Activated naive CD4-positive, alpha-beta T cell treated with anti-CD3 and anti-CD28 coated beads for 36 hours (primary cell): ENCODE measurements at places on chromosomes 1 and 21.
A peak's percentile ranks its signal among the peaks of the same experiment; 100 is the strongest.

DNA sequence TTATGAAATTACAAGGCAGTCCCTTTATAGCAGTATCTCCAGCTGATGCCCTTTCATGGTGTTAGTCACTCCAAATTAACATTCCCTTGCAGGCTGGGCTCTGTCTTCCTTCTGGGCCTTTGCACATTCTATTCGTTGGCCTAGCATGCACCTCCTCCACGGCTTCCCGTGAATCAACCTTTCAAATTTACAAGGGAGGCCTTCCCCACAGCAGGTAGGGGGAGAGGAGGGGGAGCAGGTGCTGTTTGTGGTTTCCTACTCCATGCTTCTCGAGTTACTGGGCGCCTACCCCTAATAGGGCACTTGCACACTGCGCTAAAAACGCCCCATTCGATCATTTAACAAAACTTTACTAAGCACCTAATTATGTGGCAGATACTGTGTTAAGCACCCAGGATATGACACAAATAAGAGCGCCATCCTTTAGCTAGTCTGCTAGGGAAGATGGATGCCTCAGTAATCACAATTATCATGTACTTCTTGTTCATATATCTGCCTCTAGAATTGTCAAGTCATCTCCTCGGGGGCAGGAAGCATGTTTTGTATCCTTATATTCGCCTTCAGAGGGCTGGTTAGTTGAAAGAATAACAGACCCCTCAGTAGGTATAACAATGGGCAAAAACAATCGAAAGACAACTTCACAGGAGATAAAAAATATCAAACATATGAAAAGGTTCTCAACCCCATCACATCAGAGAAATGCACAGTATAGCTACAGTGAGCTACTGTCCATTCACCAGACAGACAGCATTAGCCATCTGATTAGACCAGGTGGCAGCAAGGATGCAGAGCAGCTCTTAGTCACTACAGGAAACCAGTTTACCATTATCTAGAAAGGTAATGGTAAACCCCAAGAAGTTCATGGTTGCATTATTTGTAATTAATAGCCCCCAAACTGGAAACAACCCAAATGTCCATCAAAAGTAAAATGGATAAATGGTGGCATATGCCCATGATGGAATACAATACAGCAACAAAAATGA lies 1.7 kb upstream of the ADAR start:
- peak; percentile 92 for DNase-seq

DNA sequence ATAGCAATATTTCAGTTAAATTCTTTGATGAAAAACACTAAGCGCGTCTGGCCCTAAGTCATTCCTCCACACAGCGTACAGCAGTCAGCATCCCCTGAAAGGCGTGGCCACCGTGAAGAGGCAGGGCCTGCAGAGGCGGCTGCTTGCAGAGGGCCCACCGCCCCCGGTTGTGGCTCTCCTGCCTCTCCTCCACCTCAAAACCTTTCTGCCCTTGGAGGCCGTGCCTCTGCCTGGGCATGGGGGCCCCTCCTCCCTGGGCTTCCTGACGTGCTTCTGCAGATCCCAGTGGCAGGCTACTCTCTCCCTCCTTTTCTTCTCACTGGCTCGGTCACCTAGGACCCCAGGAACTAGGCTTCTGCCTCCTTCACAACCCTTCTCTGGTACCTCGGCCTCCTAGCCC lies 16.2 kb downstream of the CLSTN1 start:
- no peak for DNase-seq

DNA sequence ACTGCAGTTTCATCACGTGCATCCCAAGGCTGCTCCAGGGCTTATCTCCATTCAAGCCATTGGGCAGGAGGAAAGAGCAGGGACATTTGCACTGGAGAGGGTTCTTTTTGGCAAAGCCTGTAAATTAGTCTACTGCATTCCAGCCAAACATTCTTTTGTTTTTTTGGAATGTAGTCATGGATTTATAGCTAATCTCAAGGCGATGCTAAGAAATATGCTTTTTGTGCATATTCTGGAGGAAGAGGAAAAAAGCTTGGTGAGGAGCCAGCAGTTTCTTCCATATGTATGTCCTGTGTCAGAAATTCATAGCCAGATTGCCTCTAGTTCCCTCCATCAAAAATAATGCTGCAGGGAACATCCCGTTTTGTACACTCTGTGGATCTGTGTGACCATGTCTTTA lies 221.4 kb downstream of the BACH1 start:
- no peak for DNase-seq

- no peak for DNase-seq
Observed at GRCh38 chr1:54298284-54299033, 98.5 kb downstream of the MRPL37 start.

DNA sequence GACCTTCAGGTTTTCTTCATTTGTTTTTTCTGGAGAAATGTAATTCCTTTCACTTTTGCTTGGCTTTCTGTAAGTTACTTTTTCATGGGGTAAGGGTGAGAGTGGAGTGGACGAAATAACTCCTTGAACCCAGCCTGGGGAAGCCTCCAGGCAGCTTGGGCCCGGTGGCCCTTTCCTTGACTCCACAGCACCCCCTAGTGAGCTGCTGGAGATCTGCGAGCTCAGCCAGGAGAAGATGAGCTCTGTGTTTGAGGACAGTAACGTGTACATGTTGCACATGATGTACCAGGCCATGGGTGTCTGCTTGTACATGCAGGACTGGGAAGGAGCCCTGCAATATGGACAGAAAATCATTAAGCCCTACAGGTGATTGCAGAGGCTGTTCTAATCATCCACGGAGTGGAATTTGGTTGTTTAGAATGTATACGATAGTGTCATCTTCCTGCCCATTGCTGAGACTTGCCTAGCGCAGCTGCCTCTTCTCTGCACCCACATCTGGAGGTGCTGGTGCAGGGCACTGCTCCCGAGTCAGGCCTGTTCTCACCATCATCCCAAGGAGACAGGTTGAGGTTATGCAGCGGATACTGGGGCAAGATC lies 51.0 kb downstream of the SMYD2 start:
- DNase-seq: peak; percentile 71

GRCh38 chr1:108814343-108815125 lies 42.4 kb downstream of the AKNAD1 start:
- no peak for DNase-seq

GRCh38 chr1:183711741-183712361 lies 58.7 kb upstream of the APOBEC4 start:
- no peak for DNase-seq

- DNase-seq: no peak
Observed at GRCh38 chr1:220291580-220291979, 19.3 kb upstream of the RAB3GAP2 start.

- peak; percentile 30 for DNase-seq
Observed at GRCh38 chr1:46180082-46180616, 3.9 kb upstream of the P3R3URF start.

GRCh38 chr1:36884029-36884701 lies 150.2 kb downstream of the GRIK3 start:
- DNase-seq: no peak

- no peak for DNase-seq
Observed at GRCh38 chr21:43190951-43191350, 22.1 kb downstream of the CRYAA start.

- no peak for DNase-seq
Observed at GRCh38 chr21:31538816-31539215, 120.7 kb upstream of the SOD1 start.

DNA sequence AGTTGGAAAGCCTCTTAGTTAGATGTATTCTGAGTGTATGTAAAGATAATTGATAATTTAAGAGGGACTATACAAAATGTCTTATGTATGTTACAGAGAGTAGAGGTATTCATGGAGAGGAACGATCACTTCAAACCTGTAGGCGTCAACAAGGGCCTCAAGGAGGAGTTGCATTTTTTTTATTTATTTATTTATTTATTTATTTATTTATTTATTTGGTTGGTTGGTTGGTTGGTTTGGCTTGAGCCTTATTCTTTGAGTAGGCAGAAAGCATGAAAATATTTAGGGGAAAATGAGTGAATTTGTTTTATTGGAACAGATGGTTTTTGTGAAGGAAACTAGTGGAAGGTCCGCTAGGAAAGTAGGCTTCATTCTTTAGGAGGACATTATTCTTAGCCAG lies 8.5 kb downstream of the ANGPTL1 start:
- DNase-seq: no peak

GRCh38 chr21:44400791-44401385 lies 47.5 kb downstream of the TRPM2 start:
- no peak for DNase-seq

DNA sequence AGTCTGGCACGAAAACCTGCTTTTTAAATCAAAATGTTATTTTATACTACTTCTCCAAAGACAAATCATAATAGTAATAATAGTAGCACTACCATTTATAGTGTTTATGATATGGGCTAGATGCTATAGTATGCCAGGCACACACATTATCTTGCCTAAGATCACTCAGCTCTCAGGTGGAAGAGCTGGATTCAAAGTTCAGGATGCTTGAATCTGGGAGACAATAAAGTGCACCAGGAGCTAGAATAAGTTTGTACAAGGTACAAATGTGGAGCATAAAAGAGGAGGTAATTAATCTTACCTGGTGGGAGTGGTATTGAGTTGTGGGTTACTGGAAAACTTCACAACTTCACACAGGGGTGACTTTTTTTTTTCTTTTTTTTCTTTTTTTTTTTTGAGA lies 10.0 kb upstream of the ELOVL1 start:
- no peak for DNase-seq

GRCh38 chr1:190957565-190957964 lies 479.9 kb upstream of the BRINP3 start:
- DNase-seq: no peak

DNA sequence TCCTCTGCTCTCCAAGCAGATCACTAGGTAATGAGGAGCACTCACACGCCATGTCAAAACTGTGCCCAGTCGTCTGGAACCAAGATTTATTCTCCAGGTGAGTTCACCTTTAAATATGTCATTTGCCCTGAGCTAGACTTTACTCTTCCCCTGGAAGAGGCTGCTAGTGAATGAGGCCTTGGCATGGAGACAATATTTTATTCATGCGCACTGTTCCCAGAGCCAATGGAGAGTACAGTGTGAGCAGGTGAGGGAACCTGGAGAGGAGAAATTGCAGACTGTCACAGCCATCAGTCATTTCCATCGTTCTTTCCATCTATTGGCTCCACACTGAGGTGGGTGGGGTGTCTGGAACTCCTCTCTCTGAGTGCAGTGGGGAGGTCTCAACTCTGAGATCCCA lies 333.6 kb downstream of the KCNH1 start:
- no peak for DNase-seq

DNA sequence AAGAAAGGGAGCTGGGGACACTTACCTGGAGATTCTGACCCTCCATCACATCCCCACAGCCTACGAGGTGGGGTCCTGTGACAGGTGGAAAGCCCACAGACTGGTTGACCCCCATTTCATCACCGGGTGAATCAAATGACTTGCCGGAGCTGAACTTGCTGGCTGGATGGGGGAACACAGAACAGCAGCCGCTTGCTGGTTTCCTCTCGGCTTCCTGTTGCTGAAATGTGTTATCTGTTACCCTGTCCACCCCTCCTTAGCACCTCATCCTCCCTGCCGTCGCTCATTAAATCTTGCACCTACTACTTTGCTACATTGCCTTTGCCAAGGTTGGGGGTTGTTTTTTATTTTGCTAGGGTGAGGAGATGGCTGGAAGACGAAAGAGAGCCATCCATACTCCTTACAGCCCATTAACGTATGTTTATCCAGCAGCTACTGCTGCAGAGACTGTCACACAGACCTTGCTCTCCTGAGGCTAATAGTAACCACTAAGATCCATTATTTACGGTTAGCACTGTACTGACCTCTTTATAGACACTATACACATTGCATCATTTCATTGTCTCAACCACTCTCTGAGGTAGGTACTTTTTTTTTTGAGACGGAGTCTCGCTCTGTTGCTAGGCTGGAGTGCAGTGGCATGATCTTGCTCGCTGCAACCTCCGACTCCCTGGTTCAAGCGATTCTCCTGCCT lies 7.0 kb downstream of the PAFAH2 start:
- peak; percentile 75 for DNase-seq

GRCh38 chr1:115655306-115655663 lies 13.5 kb downstream of the VANGL1 start:
- no peak for DNase-seq

- DNase-seq: no peak
Observed at GRCh38 chr1:205832326-205832751, 17.6 kb downstream of the PM20D1 start.

GRCh38 chr1:237931581-237931980 lies 40.9 kb upstream of the ZP4 start:
- no peak for DNase-seq

DNA sequence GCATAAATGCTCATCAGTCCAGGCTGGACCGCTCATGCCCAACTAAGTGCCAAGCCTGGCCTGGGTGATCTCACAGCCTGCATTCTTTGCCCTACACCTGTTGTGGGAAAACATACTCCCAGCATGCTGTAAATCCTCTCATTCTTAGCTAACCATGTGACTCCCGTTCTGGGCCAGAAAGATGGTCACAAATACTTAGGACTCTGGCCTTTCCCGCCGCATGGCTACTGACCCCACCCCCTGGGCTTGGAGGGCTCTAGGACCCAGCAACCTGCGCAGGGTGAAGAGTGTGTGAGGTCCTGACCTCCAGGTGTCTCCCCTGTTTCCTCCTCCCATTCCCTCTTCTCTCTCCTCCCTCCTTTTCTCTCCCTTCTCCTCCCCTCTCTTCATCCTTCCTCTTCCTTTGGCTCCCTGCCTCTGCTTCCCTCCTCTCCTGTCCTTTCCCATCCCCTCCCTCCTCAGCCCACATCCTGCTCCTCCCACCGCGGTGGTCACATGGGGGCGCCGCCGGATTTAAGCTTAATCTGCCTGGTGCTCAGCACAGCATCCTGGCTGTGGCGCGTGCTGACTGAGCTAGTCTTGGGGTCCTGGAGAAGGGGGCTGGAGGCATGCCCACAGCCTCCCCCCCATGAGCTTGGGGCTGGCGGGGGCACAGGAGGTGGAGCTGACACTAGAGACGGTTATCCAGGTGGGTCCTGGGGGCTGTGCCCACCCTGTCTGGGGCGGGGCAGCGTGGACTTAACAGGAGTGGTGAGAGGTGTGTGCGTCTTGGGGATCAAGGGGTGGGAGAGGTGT lies at the start of gene CROCC:
Gene CROCC, plus strand, starts transcription at position 541 of the 795 bp plus-strand sequence. Its CDS starts 88 bp downstream, at position 629.
- peak; percentile 76 for DNase-seq

- peak; percentile 51 for DNase-seq
Observed at GRCh38 chr1:198788561-198789064, 149.8 kb downstream of the PTPRC start.

GRCh38 chr1:60078182-60078581 lies 4.6 kb upstream of the C1orf87 start:
- DNase-seq: no peak

DNA sequence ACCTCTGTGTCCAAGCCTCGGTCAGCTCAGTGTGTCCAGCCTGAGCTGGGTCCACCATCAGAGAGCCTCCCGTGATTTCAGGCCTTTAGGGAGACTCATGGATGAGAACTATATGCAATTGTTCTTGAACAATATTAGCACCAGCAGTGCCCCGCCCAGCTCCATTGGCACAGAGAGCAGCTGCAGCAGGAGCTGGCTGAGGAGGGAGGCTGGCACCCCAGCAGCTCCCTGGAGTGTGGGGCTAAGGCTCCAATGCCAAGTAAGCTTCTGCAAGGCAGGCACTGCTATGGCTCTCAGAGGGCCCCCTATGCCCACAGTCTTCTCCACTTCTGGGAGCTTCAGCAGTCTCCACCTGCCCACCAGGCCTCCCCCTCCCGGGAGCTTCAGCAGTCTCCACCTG lies 593.3 kb downstream of the MATN1 start:
- DNase-seq: no peak
